ENCODE measurements at places on chromosomes 2 and 18. TPM values are rescaled to one million over a fixed set of nuclear protein-coding genes. Genes with fewer than 3 reads are reported as not detected.

GRCh38 chr18:72935744-72936143 lies 68.0 kb upstream of the NETO1 start:
- no peak for DNase-seq

Gene HRH4
- total RNA-seq, result 0.07 TPM

Gene ITPRIPL1
- total RNA-seq, result 0.51 TPM

Gene LHCGR
- not detected for total RNA-seq

DNA sequence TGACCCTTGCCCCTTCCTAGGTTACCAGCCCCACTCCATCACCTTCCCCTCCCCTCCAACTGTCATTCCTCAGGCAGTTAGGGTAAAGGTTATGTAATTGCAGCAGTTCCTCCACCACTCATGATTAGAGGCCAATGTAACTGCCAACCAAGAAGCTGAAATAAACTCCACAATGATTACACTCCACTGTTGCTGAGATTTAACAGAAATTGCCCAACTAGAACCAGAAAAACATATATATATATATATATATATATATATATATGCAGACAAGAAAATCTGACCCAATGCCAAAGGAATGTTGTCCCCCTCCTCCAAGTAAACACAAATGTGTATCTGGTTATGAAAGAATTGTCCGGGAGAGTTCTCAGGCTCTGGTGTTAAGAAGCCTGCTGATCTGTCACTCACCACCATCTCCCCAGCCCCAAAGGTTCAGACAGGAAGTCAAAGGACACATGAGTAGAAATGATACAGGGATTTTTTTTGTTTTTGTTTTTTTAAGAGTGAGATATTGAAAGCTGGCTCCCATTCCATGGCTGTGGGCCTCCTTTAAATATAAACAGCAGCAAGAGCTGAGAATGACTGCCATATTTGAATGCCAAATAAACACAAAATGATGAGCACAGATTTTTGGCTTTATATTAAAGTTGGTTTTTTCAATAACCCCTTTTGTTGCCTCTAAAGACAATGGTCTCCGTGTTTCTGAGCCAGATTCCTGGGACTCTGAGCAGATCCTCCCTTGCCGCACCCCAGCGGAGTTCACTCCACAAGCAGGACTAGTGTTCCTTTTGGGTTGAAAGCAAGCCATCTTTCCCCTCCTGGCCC lies 127.2 kb upstream of the MAPRE2 start:
- DNase-seq, result no peak

GRCh38 chr18:58105206-58105887 lies 61.3 kb downstream of the NEDD4L start:
- DNase-seq, result no peak

- no peak for DNase-seq
These were observed 321.2 kb upstream of the CXCR4 start for GRCh38 chr2:136439064-136439676.

DNA sequence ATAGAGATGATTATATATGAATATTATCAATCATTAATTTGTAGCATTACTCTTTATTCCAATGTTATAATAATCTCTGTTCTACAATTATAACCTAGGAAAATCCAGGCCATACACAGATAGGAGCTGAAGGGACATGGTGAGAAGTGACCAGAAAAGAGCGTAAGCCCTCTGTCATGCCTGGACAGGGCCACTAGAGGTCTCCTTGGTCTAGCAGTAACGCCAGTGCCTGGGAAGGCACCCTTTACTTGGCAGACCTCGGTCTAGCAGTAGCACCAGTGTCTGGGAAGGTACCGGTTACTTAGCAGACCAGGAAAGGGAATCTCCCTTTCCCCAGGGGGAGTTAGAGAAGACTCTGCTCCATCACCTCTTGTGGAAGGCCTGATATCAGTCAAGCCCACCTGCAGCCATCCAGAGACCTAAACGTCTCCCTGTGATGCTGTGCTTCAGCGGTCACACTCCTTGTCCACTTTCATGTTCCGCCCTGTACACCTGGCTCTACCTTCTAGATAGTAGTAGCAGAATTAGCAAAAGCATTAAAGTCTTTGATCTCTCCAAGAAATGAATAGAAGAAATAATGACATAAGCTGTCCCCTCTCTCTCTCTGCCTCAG lies 447.5 kb upstream of the FSIP2 start:
- DNase-seq, result no peak

DNA sequence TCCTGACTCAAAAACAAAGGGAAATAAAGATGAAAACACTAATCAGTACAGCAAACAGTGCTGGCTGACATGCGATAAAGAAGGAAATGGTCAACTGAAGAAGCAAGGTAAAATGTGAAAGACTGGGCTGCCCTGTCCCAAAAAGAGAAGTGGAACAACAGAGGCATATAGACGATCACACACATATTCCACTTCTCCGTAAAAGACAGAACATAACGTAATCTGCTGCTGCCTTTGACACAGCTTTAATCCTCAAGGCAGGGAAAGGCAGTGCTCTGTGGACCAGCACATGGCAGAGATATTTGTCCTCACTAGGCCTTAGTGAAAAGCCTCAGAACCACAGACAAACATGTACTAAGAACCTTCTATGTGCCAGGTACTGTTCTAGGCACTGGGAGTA lies 24.3 kb upstream of the REL start:
- DNase-seq, result no peak

Gene RAB6C
- not detected for total RNA-seq

Gene CPO
- total RNA-seq, result not detected

DNA sequence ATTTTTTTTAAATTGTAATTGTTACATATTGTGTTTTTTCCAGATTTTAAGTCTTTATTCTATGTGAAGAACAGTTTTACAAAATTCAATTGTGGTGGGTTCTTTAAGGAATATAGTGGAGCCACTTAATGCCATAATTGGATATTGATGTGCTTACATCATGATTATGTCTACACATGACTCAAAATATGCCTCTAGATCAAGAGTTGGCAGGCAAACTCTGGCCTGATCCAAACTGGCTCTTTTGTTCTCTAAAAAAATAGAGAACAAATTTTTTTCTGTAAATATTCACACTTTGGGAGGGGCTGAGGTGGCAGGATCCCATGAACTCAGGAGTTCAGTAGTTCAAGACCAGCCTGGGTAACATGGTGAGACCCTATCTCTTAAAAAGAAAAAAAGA lies 8.3 kb downstream of the EHBP1 start:
- no peak for DNase-seq

DNA sequence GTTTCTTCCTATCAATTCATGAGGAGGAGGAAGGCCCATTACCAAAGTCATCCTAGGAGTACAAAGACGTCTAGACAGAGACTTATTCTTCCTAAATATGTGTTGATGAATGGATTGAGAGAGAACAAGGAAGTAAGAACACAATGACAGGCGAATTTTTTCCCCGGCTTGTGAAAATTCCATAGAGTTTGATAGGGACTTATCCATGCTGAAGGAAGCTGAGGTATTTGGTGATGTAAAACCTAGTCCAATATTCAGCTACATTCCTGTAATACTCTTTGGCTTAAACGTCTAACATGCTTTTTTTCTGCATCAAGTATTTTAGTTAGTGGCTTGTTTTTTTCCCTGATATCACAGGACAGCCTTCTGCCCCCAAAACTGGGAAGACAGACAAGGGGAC lies 121.9 kb upstream of the MYT1L start:
- DNase-seq, result no peak

DNA sequence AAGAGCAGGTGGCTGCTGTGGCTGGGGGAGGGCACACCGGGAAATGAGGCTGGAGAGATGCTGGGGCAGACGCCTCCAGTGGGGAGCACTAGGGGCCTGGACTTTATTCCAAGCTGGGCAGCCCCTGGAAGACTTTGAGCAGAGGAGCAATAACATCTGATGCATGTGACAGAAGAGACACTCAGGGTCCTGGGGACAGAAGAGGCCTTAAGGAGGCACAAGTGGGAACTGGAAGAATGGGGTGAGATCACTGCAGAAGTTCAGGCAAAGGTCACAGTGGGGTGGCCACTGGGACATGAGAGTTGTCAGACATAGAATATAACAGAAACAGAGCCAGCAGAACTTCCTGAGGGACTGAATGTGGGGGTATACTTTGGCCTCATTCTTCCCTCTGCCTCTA lies 24.0 kb downstream of the TGFA start:
- no peak for DNase-seq

GRCh38 chr2:186947516-186947915 lies 98.5 kb upstream of the ZSWIM2 start:
- DNase-seq, result no peak

DNA sequence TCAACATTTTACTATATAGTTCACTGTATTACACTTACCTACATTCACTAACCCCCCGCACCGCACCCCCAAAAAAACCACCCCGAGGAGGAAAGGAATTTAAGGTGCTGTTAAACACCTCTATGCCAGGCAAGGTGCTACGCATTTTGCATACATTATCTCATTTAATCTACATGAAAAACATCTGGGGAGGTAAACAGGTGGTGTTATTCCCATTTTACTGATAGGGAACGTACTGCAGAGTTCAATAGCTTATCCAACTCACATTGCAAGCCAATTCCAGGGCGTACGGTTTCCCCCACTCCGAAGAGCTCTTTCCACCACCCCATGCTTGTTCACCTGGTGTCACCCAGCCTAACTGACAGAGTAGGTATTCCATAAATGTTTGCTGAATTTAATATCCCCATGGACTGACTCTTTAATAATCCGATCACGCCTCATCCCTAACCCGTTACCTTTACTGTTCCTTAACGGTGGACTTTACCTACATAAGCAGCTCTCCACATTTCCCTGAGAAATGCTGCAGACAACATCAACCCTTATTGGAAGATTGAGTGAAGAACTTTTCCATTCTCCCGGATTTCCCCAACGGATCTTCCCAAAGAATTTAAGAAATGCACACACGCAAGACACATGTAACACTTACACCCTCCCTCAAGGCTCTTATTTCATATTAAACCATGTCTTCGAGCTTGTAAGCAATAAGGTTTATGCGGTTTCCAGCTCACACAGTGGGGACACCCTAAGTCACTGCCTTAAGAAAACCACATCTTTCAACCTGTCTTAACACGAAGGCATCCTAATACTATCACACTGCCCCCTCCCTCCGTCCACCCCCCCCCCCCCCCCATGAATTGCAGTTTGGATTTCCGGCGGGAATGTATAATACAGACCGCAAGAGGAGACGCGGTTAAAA lies 1.2 kb downstream of the RAPH1 start:
- DNase-seq, result no peak

Gene CDH2
- total RNA-seq, result 0.13 TPM

- DNase-seq, result no peak
These were observed 123.6 kb downstream of the LRATD1 start for GRCh38 chr2:14756122-14756541.

GRCh38 chr2:30359644-30360167 lies 87.3 kb upstream of the LCLAT1 start:
- no peak for DNase-seq

DNA sequence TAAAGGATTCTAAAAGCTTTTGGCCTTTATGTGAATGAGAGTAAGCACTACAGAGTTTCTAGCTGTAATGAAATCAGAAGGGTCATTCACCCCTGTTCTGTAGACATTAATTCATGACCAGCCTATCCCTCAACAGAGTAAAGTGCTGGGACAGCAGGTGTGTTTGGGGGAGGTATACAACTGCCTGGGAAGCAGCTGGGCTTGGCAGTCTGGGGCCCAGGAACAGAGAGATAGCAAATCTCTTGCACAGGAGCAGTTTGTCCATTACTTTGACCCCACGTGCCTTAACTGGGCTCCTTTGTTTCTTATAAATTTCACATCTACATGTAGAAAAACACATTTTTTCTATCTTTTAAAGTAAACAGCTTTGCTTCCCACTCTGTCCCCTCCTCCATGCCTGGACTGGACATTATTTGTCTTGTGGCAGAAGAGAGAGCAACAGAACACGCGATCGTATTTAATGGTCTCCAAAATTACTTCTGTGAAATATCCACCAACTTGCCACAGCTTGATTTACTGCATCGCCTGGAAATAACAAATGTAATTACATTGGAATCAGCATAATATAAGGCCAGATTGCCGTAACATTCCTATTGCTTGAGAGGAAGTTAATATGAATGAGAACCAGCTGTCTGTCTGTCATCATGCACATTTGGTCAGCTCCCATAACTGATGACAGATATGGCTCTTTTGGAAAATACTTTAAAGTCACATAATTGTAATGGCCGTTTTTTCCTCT lies 263.8 kb downstream of the RBM43 start:
- DNase-seq, result no peak

- DNase-seq, result no peak
These were observed 3.6 kb upstream of the SH2D6 start for GRCh38 chr2:85414761-85415553.

Gene AKAIN1
- not detected for total RNA-seq

DNA sequence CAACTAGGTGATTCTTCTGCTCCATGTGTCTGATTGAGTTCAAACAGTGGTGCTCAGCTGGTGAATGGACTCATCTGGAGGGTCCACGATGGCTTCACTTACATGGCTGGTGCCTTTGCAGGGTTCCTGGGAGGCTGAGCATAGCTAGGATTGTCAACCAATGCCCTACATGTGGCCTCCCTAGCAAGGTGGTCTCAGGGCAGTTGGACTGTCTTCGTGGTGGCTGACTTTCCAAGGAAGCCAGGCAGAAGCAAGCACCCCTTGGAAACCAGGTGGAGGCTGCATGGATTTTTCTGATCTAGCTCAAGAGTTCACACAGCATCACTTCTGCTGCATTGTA lies 6.8 kb downstream of the IL1R2 start:
- no peak for DNase-seq

GRCh38 chr2:66191311-66191710 lies 243.6 kb upstream of the MEIS1 start:
- no peak for DNase-seq

Gene RAPGEF4
- total RNA-seq, result 15.5 TPM

DNA sequence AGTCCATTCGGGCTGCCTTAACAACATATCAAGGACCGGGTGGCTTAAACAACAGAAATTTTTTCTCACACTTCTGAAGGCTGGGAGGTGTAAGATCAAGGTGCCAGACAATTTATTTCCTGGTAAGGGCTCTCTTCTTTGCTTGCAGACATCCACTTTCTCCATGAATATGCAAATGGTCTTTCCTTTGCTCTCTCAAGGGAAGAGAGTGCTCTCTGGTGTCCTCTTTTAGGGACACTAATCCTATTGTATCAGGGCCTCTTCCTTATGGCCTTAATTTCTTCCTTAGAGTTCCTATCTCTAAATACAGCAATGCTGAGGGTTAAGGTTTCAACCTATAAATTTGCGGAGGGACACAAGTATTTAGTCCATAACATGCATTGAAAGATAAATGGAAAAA lies 770.8 kb downstream of the DSC3 start:
- DNase-seq, result no peak

- no peak for DNase-seq
These were observed 306.7 kb upstream of the SLC8A1 start for GRCh38 chr2:40758401-40759155.

- DNase-seq, result no peak
These were observed 125.1 kb upstream of the TNP1 start for GRCh38 chr2:216984937-216985336.

Gene ABCB11
- total RNA-seq, result 0.49 TPM

Gene RGPD4
- not detected for total RNA-seq

DNA sequence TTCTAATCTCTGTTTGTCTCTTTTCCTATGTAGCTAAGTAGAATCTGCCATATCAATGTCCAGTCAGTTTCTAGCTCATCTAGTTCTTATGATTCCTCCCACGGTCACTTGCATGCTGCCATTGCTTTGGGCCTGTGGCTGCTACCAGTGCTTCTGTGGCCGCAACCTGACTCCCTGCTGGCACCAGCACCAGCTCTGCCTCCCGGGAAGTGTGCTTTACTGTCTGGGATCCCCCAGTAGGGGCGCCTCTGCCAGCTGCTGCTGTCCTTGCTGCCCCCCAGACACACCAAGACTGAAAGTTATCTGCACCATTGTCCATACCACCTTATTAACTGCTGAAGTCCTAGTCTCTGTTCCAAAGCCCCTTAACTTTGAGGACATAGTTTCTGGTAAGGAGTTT lies 56.3 kb downstream of the RAPGEF4 start:
- no peak for DNase-seq
